ENCODE measurements at places on chromosomes 12 and 14. TPM values are rescaled to one million over a fixed set of nuclear protein-coding genes. Genes with fewer than 3 reads are reported as not detected.

GRCh38 chr14:24817212-24818057 is 183.4 kb upstream of the GZMB start:
- no peak for DNase-seq

- no peak for DNase-seq
These were observed 26.8 kb downstream of the FERMT2 start for GRCh38 chr14:52923902-52924575.

CRACR2A gene
- 32.0 TPM for total RNA-seq

- no peak for DNase-seq
These were observed 18.0 kb upstream of the INSM2 start for GRCh38 chr14:35515916-35516315.

DNA sequence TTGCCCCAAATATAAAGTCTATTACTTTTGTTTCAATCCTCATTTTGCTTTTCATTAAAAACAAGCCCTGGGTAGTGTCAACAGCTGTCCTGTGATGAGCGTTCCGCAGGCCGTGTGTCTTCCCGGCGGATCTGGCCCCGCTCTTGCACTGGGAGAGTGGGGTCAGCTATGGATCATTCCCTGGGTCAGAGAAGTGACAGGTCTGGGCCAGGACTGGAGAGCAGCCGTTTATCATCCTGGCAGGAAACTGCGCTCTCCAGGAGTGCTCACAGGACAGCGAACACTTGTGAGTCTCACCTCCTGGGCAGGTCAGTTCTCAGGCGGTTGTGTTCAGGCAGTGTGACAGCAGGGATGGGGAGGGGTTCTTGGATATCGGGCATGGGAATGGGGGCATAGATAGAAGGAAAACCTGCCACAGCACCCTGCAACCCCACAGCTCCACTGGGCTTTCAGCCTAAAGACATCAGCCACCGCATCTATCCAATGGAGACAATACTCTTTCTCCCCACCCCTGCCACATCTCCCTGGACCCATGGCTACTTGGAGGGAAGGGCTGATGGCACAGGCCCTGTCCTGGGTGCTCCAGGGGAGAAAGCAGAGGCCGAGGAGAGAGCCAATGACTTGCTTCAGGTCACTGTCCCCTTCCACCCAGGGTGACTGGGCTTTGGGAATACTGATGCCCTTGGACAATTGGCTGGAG is 47.8 kb upstream of the CHGA start:
- DNase-seq: no peak

DNA sequence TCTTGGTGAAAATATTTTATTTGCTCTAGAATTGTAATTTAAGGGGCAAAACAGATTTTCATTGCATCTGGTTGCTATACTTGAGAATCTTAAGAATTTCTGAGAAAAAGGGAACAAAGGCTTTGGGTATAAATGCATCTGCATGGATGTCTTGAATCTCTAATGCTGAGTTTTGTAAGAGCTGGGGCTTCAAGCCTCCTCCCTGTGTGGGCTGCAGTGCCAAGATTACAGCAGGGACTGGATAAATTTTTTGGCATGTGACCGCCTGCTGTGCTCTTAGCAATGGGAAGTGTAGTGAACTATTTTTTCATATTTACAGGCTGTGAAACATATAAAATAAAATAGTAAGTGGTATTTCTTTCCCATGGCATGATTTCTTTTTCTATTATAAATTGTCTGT is 70.0 kb downstream of the SLC38A6 start:
- no peak for DNase-seq

- no peak for DNase-seq
These were observed 92.8 kb upstream of the TMTC2 start for GRCh38 chr12:82593901-82594396.

DNA sequence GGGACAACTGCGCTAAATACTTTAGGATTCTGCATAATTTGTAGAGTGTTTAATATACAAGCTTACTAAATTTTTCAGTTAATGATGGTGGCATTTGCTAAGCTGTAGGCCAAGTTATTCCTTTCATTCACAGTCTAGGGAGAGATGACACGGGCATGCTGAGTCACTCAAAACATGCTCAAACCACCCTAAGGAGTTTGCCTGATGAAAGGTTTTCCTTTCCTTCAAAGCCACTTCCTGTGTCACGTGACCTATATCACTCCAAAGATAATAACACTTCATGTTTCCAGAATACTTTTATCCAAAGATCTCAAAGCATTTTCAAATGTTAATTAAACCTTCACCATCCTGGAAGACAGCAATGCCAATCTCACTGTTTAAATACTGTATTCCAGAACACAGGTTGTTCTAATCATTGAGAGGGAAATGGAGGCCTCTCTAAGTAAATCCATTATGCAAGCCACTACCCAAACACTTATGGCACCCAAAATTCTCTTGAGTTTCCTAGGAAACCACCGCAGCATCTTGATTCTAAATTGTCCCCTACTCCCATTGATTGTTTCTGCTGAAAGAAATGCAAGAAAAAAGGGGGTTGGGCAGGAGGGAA is 207.0 kb upstream of the CDKN3 start:
- DNase-seq: no peak

CLEC9A gene
- total RNA-seq: not detected
